ENCODE measurements at places on chromosomes 7 and 10. TPM values are rescaled to one million over a fixed set of nuclear protein-coding genes. Genes with fewer than 3 reads are reported as not detected.

DNA sequence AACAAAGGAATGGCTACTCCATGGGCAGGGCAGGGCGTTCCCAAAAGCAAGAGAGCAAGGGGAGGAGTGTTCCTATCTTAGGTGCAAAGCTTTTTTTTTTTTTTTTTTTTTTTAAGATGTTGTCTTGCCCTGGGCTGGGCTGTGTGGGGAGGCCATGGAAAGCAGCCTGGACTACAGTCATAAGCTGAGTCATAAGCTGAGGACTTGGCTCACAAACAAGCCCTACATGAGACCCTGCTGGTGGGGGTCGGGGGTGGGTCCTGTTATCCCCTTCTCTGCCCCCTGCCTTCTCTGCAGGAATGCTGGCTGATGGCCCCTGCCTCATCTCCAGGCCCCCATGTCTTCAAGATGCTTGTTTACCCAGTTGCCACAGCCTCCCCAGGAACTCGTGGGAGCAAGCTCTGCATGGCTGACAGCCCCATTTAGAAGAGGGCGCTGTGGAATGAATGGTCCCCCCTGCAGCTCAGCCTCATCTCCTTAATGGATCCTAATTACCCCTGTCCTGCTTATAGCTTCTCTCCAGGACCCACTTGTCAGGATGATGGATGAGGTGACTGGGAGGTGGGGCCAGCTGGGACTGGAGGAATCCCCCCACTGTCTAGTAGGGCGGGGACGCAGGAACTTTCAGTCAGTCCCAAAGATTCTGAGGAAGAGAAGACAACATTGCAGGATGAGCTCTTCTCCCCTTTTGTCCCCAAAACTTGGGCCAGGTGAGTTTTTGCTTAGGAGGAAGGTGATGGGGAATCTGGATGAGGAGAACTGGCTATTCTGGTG lies 340.8 kb upstream of the PODXL start:
- no peak for DNase-seq

GRCh38 chr10:98331885-98332284 lies 63.9 kb upstream of the LOXL4 start:
- no peak for DNase-seq

DNA sequence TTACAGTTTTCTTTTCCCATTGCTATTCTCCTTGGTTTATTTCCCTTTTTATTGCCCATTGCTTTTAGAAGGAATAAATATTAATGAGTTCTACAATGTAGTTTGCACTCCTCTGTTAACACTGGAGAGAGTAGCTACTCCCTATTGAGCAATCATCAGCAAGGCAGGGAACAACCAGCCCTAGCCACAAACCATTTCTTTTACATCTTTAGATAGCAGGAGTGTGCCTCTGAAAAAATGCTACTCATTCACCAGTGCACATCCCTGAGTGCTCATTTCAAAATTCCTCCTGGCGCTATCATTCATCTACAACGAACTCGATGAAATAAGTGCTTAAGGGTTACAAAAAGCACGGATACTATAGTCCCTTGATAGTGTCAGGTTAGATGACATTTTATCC lies 252.9 kb downstream of the THSD7A start:
- DNase-seq = no peak

- no peak for DNase-seq
Measured at GRCh38 chr7:43265139-43265538, 152.7 kb downstream of the HECW1 start.

DNA sequence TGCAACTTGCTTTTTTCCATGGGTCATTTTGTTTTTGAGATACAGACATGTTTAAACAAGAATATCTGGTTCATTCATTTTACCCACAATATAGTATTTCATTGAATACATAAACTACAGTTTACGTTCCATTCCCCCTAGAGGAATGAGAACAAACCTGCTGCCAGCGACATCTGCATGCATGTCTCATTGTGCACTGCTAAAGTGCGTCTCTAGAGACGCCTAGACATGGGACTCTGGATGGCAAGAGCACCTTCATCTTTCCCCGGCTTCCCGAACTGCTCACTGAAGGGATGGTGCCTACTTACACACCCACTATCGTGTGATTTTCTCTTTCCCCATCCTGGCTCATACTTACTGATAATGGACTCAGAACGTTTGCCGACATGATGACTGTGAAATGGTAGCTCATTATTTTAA lies 1.2 kb upstream of the ZNF777 start:
- DNase-seq = no peak

DNA sequence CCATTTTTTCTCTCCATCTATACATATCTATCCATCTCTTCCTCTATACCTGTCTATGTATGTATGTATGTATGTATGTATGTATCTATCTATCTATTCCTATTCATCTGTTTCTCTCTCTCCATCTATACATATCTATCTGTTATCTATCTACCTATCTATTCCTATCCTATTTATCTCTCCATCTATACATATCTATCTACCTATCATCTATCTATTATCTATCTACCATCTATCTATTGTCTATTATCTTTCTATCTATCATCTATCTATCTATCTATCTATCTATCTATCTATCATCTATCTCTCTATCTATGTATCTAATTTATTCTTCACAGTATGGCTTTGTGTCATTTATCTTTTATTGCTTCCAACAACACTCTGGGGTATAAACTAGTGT lies 1124.4 kb downstream of the TYW1 start:
- no peak for DNase-seq

The NEUROD6 gene
- total RNA-seq = not detected

DNA sequence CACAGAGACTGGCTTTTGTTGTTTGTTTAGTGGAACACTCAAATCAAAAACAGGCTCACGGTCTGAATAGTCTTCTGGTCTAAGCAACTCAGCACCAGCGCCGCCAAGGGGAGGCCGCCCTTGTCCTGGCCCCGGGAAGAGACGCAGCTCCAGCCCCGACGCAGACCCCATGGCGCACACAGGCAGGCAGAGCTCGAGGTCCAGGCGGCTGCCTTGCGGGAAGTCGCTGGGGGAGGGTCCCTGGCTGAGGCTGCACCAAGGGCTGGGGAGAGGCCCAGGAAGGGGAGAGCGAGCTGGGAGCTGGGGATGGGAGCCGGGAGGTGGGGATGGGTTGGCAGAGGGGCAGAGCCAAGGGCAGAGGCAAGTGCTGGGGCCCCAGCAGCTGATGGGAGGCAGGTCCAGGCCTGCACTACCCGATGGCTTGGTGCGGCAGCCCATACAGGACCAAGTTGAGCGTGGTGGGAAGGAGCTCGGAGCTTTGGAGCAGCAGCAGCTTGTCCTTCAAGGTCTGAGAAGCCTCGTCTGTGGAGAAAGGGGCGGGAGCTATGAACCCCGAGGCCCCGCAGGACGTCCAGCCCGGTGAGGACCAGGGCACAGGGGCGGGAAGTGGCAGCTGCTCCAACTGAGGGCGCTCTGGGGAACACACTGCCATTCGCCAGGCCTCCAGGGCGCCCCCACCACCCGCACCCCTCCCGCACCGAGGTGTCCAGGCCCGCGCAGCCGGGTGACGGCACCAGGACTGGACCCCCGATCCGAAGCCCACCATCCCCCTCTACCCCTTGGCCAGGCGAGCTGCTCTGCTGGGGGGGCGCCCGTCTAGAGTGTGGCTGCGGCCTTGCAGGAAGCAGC lies 22.7 kb upstream of the NKX6-2 start:
- DNase-seq = no peak

The CNPY1 gene
- not detected for total RNA-seq

DNA sequence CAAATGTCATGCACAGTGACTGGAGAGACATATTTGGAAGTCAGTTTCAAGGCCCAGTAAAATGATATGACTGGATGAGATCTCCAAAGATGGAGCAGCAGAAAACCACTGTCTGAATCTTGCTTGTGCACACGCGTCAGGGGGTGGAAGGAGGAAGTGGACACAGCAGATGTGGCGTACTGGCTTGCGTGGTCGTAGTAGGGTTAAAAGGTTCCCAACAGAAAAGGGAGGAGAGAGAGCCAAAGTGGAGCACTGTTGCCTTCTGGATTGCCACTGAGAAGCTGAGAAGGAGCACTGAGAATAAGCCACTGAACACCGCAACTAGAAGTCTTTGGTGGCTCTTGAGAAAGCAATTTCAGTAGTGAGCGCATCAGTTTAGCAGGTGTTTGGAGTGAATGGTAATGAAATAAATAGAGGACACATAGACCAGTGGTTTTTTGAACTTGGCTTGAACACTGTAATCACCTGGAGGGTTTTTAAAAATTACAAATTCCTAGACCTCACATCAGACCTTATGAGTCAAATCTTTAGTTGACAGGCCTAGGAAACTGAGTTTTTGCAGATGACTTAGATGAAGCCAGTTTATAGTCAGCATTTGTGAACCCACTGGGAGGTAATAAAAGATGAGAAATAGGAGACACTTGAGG lies 227.3 kb downstream of the PTEN start:
- no peak for DNase-seq

DNA sequence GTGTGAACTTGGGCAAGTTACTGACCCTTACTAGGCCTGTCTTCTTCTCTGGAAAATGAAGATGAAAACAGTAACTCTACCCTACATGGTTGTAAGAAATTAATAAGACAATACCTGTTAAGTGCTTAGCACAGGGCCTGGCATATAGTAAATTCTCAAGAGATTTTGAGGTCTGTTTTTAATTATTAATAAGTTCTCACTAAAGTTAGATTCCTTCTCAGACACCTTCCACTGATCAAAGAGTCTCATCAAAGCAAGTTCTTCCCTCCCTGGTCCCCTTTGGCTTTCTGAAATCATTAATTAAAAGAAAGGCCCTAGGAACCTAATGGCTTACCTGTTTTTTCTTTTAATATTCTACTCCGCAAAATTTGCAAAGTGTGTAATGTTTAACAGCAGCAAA lies 4.6 kb downstream of the TMEM140 start:
- no peak for DNase-seq

Data from upper lobe of left lung (tissue), 6 donors.